ENCODE measurements at places on chromosomes 3 and 15.

GRCh38 chr3:52998771-52999513 is 46.9 kb downstream of the SFMBT1 start:
- DNase-seq: no peak

GRCh38 chr3:159928666-159929065 is 60.0 kb upstream of the IL12A start:
- no peak for DNase-seq

GRCh38 chr3:24388159-24388558 is 106.5 kb downstream of the THRB start:
- no peak for DNase-seq

GRCh38 chr15:96322536-96323318 is 7.8 kb upstream of the NR2F2 start:
- DNase-seq: no peak

GRCh38 chr3:49413338-49413734 is 1.1 kb downstream of the TCTA start:
- DNase-seq: no peak

DNA sequence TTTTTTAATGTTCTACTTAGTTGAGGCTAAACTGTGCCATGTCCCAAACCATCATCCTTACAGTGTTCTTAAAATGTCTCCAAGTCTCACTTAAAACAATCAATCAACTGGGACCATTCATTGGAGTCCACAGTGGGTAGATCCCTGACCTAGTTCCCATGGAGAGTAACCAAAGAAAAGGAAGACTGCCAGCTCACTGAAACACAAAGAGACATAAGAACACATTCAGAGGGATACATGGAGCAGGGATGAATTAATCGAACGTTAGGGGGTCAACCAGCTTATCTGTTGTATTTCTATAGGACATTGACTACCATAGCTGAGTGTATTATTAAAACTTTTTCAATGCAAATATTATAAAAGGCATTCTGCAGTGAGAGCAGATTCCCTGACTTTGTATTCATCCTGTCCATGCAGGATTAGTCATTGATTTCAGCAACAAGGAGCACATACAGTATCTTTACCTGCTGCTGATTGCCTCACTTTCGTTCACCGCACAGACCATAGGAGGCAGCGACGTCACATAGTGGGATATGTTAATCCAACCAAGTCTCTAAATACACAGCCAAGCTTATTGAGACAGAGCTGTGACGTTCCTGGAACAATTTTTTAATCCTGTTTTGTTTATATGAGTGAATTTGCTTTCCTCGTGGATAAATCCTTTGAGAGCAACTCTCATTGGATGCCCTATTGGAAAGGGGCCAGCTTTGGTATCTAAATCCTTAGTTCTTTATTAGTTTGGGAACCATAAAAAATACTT is 364.9 kb upstream of the RBMS3 start:
- DNase-seq: peak; percentile 23

- no peak for DNase-seq
Observed at GRCh38 chr3:197339841-197340520, 41.6 kb upstream of the DLG1 start.

- DNase-seq: no peak
Observed at GRCh38 chr3:141408596-141408995, 40.3 kb downstream of the ZBTB38 start.

- DNase-seq: no peak
Observed at GRCh38 chr3:188635258-188636042, 481.5 kb downstream of the LPP start.

- no peak for DNase-seq
Observed at GRCh38 chr3:49495023-49495422, 25.0 kb downstream of the DAG1 start.

All from OCI-M1 (cell line).